ENCODE measurements at places on chromosomes 3 and 15.

DNA sequence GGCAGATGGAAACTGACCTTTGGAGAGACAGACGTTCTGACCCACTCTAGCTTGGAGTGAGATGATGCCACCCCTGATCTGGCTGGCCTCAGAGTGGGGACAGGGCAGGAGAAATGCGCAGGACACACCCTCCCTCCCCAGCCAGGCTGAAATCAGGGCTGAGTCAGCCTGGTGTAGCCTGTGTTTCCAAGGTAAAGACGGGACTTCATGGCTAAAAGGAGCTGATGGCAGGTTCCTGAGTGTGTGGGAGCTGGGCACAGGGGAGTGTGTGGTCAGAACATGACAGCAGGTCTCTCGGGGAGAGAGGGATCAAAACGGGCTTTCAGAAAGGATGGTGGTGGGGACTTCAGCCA lies 14.6 kb upstream of the POLG start:
- no peak for DNase-seq

- DNase-seq: no peak
These were observed 221.2 kb upstream of the LINGO1 start for GRCh38 chr15:77853910-77854309.

DNA sequence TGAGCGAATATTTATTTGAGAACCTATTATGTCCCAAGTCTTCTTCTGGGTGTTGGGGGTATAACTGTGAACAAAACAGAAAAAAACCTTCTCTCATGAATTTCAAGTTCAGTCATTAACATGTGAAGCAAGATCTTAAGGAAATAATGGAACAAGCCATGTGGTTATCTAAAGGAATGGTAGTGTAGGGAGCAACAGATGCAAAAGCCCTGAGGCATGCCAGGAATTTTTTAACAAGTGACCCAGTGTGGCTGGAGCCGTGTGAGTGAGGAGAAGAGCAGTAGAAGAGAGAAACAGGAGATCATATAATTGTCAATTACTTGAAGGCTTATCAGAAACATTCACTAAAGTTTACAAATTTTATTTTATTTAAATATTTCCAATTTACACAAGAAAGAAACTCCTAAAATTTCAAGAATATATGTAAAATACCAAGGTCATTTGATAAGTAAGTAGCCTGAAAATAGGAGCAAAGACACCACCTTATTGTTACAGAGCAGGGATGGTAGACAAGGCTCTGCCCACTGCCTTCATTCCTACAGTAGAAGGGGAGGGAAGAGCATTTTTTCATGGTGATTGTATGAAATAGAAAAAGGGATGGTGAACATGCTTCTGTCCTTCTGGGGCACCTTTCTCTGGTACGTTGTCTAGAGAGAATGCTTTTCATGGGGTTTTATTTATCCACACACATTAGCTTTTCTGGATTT lies 345.1 kb downstream of the PLOD2 start:
- DNase-seq: no peak

DNA sequence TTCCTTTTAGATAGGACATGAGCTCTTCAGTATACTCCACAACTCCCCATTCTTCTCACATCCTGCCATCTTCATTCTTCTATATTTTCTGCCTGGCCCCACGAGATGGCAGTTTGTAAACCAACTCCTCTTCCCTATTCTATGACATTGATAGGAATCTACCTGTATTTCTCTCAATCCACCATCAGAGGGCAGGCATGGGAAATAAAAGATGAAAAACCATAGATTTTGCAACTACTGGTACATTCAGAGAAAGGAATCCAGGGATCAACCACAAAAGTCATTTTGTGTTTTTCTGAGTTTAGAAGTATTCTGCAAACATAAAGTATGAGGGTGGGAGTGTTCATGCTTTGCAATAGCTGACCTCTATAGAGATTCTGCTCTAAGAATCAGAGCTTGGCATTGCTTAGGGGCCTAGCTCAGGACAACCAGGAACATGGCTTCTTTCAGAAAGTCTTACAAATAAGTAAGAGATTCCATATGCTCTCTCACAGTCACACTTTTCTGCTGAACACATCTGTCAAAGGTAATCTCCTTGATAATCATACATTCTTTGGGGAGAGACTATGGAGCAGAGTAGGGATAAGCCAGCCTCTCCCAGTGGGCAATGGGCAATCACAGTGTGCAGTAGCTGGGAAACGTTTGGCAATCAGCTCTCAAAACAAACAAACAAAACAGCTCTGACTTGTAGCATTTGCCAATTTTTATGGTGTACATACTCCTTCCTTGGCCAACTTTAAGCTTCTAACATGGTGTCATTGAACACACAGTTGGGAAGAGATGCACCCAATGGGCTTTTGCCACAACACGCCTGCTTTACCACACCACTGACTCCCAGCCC lies 43.1 kb upstream of the SLC25A36 start:
- DNase-seq: peak; percentile 60

- DNase-seq: no peak
These were observed 14.2 kb downstream of the CMTM7 start for GRCh38 chr3:32405711-32406323.

DNA sequence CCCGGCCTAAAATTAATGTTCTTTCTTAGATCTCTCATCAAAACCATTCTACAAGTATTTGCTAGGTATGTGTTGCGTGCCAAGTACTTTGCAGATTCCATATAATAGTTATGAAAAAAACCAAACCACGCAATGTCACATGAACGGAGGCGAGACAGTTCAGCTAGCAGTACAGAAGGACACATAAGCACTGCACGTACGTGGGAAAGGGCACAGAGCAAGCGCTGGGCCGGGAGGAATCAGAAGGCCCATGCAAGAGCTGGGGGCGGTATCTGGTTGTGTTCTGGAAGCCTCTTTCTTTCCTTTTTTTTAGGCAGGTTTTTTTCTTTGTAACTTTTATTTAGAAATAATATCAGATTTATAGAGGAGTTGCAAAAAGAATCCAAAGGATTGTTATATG lies 11.3 kb downstream of the PDIA5 start:
- DNase-seq: no peak

DNA sequence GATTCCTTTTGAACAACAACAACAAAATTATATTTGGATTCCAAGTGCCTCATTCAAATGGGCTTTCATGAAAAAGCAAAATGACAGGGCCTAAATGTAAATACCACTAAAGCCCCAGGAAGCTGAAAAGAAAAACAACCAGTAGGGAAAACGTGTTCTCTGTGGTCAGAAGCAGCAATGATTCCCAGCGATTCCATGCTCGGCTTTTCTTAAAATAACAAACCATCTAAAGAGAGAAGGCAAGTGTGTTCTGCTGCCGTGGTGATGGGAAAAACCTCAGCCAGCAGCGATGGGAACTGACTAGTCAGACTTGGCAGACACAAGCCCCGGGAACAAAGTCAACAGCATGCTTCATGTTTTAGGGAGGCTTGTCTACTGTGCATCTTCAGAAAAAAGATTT lies 153.6 kb downstream of the TNIK start:
- DNase-seq: no peak

GRCh38 chr15:55846116-55846707 lies 103.3 kb upstream of the PRTG start:
- DNase-seq: no peak

DNA sequence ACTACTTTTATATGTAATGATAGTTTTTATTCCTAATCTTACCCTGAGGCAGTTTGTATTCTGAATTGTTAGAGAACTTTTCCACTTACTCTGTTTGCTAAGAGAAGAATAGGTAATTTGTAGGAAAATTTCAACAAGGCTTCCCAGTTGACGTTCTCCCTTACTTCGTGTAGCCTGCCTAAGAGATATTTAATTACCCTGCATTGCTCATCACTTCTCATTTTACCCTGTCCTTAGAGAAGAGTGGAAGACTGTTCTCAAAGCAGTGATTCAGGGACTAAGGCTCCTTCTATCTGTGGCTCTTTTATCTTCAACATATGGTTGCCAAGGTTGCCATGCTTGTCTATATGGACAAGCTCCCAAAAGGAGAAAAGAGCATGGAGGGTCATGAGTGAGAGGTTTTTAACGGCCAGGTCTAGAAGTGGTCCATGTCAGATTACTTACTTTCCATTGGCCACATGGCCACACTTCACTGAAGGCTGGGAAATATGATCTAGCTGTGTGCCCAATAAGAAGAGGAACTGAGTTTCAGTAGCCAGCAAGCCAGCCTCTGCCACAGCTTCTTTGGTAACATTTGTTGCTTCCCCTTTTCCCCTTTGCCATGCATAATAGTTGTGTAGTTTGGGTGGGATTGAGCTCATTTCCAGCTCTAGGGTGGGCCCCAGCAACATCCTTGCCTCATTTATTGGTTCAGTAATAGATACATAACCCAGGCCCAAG lies 22.1 kb downstream of the PDE8A start:
- no peak for DNase-seq

GRCh38 chr3:43709022-43709421 lies 18.3 kb downstream of the ABHD5 start:
- no peak for DNase-seq

DNA sequence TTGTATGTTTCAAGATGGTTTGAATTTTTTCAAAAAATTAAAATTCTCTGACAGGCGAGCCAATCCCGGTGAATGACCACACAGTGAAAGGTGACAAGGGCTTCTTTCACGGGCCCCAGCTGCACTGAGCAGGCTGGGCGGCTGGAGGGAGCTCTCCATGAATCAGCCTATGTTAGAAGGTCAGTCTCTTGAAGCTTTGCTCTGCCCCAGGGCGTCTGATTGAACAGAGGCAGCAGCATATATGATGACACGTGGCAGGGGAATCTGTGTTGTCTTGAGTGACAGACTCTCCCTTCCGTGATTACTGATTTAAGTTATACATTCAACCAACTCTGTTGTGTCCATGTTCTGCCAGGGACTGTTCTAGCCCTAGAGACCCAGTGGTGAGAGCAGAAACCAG lies 51.5 kb downstream of the ISG20 start:
- DNase-seq: no peak

DNA sequence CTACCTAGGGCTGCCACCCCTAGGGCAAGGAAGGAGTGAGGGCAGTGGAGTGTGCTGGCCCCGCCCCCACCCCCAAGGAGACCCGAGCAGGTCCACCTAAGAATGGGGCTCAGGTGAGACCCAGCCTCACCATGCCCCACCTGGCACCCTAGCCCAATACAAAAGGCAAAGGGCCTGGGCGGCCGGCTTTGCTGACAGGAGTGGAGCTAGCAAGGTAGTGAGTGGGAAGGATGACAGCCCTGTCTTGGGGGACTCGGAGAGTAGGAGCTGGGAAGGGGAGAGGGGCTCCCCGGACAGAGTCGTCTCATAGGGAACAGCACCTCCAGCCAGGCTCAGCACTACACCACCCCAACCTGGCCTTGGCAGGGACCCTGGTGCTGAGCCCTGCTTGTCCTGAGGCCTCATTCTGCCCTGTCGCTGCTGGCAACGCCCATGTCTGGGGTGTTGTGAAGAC lies 12.1 kb downstream of the C15orf39 start:
- no peak for DNase-seq

DNA sequence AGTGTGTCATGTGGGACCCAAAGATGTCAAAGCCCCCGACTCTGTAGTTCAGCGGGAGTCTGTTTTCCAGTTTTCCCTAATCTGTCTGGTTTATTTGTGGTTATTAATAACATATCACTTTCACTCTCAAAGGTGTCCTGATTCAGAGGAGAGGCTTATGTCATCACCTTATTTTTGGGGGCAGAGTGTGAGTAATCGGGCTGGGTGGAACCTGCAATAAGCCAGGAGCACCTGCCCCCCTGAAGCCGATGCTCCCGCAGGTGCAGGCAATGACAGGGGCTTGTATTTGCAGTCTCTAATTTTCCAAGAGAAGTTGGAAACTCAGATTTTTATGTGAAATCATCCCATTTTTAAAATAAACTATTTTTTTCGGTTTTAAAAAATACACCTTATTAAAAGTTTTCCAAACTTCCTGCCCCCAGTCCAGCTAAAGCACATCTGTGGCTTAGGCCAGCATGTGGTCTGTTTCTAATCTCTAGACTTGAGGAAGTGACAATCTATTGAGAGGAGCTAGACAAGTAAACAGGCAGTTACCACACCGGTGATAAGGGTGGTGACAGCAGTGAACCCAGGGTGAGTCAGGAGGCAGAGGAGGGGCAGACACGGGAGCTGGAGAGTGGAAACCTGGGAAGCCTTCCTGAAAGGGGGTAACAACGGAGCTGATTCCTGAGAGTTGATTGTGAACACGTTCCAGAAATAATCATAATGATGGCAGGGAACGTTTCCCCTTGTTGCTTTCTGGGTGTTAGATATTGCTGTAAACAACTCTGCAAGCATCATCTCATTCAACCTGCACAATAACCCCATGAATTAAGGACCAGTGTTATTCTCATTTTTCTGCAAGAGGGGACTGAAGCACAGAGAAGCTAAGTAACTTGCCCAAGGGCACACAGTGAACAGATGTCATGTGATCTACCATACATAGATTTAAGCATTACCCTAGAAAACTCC lies 37.2 kb downstream of the BHLHE40 start:
- no peak for DNase-seq

GRCh38 chr3:124243177-124243859 lies 251.4 kb upstream of the ROPN1 start:
- no peak for DNase-seq

- no peak for DNase-seq
These were observed 620 bp upstream of the ANP32A start for GRCh38 chr15:68821190-68821840.

- no peak for DNase-seq
These were observed 527.7 kb downstream of the EPHA3 start for GRCh38 chr3:89635137-89635536.

DNA sequence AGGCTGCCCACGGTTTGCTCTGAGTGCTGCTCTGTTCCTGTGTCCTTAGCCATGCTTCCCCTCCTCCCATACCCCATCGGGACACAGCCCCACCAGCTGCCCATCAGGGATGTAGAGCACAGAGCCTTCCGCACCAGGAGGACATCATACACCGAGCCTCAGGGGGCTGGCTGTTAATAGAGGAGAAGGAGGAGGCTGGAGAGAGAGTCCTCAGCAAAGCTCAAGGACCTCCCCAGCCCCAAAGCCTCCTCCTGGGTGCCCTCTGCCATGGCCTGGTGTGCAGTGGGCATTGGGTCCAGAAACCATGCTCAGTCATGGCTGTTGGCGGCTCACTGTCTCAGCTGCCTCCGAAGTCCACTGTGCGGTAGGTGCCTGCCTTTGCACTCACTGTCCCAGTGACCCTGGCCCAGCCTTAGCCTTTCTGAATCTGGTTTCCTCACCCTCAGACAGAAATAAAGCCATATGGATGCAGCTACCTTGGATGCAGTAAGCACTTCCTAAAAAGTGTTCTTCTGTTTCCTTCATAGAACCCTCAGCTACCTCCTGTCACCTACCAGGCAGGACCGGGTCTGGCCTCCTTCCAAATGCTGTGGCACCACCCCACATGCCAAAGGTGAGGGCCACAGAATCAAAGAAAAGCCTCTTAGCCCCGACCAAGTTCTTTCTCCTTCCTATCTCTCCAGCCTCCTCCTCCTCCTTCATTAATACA lies 53.9 kb downstream of the ACAD9 start:
- DNase-seq: no peak

Data from NCI-H2029 treated with DMSO at 0.1 percent for 48 hours (cell line).